Neural crest cell (in vitro differentiated cells): ENCODE measurements at places on chromosomes 5 and 9. TPM values are rescaled to one million over a fixed set of nuclear protein-coding genes. Genes with fewer than 3 reads are reported as not detected.
A peak's percentile ranks its signal among the peaks of the same experiment; 100 is the strongest.

- DNase-seq = no peak
These were observed 178.9 kb downstream of the SREK1 start for GRCh38 chr5:66322786-66323528.

DNA sequence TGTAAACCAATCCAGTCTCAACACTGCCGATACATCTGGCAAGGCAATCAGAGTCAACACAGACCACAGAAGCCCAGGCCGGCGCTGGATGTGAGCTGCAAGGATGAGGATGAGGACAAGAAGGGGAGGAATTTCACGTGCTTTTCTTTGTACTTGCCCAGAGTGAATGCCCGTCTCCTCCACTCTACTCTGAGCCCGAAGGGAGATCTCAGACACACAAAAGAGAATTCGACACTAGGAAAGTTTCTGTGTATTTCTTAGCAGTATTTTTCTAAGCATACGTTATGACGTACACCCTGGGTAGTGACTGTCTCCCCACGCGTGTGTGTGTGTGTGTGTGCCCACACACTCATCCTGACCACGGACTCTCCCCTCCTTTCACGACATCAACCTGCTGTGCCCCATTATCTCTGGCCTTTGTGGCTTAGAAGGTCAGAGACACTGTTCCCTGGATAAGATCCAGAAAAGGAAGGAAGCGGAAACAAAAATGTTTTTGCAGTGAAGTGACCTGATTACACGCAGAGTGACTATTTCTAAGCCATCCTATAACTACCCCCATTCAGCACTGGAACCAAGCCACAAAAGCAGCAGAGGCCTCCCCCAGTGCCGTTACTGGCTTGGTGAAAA, 227.3 kb upstream of the DAPK1 start:
- DNase-seq = peak; percentile 4

DNA sequence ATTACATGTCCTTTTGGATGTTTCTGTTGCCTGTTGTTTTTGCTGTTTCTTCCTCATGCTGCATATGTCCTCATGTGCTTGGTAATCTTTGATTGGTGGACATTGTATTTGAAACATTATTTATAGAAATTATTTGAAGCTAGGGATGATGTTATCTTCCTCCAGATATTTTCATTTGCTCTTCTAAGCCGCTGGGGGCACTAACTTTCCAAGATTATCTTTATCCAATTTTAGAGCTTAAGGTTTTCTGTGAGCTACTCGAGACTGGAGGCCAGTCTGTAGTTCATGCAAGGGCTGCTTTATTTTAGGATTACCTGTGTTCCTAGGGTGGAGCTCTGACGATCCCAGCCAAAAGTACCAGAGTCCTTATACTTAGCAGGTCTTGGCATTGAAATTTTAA, 40.9 kb downstream of the STX17 start:
- no peak for DNase-seq

The CDO1 gene
- total RNA-seq = 27.6 and 28.9 TPM in 2 replicates

DNA sequence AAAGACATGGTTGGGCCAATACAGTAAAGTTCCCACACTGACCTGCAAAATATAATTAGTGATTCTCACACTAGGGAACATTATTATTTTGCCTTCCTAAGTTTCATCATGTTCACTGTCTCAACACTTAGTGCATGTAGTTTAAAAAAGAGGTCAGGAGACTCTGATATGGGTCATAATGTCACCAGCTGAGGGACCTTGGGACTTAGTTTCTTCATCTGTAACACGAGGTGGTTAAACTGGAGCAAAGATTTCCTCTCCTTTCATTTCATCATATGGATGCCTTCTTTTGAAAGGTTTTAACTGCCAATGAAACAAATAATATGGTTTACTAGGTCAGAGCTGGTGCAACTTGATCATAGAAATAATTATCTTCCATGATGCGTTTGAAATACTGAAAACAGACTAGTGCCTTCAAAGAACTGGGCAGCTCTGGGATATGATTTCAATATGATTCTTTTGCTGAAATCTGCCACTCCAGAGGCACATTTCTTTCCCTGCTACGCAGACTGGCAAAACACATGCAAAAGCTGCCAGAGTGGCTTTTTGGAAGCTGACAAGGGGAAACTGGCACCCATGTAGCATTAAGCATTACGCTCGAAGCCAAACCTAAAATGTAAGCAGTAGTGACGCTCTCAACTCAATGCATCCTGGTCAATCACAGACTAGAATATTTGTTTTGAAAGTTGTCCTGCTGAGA, 20.8 kb downstream of the RETREG1 start:
- DNase-seq = no peak

DNA sequence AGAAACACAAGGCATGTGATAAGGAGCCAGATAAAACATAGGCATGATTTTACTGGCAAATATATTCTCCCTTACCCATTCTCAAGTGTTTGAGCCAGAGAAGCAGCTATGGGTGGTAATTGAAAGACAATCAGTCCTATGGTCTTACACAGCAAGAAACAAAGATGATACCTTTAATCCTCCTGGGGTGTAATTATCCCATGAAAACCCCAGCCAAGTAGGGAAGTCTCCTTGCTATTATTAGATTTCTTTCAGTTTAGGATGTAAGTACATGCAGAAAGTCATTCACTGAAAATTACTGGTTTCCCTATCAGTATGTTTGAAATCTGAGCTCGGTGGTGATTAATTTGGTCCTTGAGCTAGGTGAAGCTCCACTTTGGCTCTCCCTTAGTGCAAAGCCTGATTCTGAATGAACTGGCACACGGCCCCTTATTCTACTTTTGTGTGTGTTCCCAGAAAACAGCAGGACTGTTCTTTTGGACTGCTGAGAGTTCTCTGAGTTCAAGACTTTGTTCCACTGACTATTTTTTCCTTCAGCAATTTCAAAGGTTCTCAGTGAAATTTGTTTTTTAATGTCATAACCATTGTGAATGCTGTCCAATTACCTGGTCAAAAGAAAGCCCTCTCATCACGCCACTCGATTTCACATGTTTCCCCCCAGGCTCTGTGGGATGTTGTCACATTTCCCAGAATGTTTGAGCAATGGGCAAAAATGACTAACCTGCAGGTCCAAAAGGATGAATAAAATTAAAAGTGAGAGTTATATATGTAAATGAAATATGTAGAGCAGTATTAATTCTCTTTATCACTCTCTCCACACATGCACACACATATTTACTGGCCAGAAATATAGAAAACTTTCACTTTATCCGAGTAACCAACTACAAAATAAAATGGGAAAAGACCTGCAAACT, 343.0 kb downstream of the RAB3C start:
- DNase-seq = no peak

DNA sequence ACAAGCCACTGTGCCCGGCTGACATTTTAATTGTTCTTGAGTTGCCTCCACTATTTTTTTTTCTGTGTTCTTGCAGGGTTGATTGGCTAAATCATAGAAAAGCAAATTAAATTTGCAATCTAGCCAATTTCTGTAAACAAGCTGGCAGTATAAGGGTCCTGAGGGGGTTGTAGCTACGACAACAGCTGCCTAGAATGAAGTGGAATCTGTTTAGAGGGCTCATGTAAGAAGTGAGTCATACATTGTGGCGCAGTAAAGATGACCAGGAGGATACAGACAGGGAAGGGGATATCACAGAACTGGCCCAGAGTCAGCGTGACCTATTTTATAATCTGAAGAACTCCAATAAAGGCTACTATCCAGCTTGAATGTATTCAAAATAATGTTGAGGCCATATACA, 82.2 kb upstream of the TLE1 start:
- no peak for DNase-seq

GRCh38 chr9:93479726-93480125, 26.3 kb upstream of the FAM120AOS start:
- no peak for DNase-seq

- DNase-seq = peak; percentile 37
These were observed 381 bp downstream of the MED22 start for GRCh38 chr9:133347515-133347984.

- DNase-seq = no peak
These were observed 6.8 kb upstream of the LRRC14B start for GRCh38 chr5:184471-184870.

The SOHLH1 gene
- total RNA-seq = not detected in 2 replicates

The GPR150 gene
- 0.14 TPM in 1 of 2 replicates, not detected in the other for total RNA-seq

- no peak for DNase-seq
These were observed 55.5 kb downstream of the PRRC1 start for GRCh38 chr5:127572930-127573329.

The TRPM6 gene
- total RNA-seq = not detected in 2 replicates

DNA sequence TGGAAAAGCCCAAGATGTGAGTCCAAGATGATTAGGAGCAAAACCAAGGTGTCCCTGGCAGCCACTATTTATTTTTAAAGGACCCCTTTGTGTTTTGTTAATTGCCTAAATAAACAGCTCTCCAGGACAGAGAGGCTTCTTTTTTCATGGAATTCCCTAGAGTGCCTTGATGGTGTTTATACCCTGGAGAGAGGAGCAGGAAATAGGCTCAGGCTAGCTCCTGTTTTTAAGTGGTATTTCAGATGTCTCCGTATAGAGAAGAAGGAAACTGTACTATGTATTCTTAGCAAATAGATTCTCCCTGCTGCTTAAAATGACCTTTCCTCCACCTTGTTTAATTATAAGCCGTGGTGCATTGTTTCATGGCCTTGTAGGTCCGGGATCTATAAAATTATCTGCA, 292.4 kb downstream of the CD180 start:
- DNase-seq = no peak

DNA sequence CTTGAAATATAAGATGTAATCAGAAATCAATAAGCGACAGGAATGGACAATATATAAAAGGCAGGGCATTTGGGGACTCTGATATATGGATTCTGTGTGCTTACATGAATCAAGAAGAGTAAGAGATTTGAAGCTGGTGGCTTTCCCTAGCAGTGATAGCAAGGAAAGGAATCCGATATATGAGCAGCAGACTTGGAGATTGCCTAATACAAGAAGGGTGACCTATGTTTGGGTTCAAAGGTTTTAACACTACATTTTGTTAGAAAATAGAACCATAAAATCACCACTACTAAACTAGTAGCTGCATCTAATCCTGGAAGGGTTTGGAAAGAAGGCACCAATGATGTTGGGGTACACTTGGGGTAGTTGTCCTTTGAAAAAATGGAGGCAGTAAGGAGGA, 2.4 kb upstream of the OR1L3 start:
- no peak for DNase-seq

GRCh38 chr9:111253742-111254437, 76.1 kb downstream of the OR2K2 start:
- no peak for DNase-seq

DNA sequence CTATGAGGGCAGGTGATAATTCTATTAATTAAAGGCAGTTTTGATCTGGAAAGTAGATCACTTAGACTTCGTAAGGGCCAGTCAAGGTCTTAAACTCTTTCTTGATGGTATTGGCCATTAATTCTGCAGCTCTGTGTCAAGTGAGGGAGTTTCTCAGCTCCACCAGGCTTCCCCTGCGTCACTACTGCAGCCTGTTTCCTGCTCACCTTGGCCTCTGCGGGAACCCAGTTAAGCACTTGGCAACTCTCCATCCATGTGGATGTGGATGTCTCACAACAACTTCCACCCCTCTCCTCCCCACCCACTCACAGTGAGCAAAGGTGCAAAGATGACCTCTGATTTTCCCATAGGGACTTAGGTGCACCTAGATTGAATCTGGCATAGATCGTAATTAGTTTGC, 191.6 kb downstream of the PLK2 start:
- no peak for DNase-seq

- no peak for DNase-seq
These were observed 63.4 kb upstream of the PITX1 start for GRCh38 chr5:135097390-135097789.

DNA sequence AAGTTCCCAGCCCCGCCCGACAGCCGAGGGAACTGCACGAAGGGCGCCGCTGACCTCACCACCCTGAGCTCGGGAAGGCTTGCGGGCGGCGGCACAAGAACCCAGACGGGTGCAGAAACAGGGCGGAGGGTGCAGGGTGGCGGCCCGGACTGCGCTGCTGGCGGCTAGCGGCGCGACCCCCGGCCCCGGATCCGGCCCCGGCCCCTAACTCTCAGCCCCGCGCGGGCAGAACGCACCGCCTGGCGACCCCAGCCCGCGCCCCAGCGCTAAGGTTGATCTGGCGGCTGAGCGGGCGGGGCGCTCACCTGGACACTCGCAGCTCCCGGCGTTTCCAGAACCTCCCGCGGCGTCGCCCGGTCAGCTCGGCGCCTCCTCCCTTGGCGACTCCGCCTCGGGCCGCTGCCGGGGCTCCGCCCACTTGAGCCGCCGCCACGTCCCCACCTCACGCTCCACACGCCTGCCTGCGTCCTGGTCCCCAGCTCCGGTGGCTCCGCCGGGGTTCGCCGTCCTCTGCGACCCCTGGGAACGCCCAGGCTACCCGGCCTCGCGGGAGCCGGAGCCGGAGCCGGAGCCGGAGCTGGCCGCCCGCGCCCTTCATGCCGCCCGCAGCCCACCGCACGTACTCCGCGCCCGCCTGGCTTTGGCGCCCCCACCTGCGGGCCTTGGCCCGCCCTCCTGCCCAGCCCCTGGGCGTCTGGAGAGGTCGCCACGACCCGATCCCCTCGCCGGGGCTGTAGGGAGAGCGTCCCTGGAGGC, at the start of gene P4HA2:
Gene P4HA2 (minus strand): TSS at position 369 of the 756 bp plus-strand sequence. CDS start 9,227 bp downstream, outside the sequence.
- peak; percentile 58 for DNase-seq

The RANBP3L gene
- total RNA-seq = not detected in 2 replicates

The CDKN2B gene
- not detected in 2 replicates for total RNA-seq
